Liver (tissue), 10 donors: ENCODE measurements at places on chromosomes 4 and X. TPM values are rescaled to one million over a fixed set of nuclear protein-coding genes. Genes with fewer than 3 reads are reported as not detected.

The STARD8 gene
- 9.8 TPM for total RNA-seq

The EDNRA gene
- 6.0 TPM for total RNA-seq

DNA sequence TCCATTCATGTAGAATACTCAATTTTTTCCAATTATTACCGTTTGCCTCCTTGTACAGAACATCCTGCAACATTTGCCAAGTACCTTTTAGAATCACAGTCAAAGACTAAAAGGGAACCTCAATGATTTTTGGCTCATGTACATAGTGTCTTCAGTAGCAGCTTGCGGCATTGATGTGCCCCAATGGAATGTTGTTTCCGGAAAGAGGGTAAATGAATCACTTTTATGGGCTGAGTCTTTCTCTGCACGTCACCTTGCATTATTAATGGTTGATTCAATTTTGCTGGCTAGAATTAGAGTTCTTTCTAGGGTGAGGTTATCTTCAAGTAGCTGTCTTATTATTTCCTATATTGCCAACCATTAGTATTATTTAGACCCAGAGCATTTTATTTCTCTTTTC, 116.9 kb upstream of the GABRA2 start:
- no peak for DNase-seq

DNA sequence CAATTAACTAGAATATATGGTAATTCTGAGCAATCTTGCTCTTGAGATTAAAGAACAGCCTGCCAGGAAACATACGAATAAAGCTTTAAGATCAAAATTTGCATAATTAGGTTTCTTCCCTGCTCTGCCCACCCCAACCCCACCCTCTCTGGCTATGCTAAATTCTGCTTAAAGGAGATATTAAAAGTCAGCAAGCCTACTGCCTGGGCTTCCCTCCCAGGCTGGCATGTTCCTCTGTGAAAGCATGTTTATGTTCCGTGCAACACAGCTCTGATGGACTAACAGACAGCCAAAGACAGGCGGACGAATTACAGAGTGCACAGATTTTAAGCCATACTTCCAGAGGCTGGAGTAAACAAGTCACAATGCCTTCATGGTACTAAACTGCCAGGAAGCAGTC, 28.4 kb downstream of the CD99L2 start:
- DNase-seq: no peak

- no peak for DNase-seq
These were observed 8.4 kb downstream of the EMCN start for GRCh38 chr4:100509386-100509785.

DNA sequence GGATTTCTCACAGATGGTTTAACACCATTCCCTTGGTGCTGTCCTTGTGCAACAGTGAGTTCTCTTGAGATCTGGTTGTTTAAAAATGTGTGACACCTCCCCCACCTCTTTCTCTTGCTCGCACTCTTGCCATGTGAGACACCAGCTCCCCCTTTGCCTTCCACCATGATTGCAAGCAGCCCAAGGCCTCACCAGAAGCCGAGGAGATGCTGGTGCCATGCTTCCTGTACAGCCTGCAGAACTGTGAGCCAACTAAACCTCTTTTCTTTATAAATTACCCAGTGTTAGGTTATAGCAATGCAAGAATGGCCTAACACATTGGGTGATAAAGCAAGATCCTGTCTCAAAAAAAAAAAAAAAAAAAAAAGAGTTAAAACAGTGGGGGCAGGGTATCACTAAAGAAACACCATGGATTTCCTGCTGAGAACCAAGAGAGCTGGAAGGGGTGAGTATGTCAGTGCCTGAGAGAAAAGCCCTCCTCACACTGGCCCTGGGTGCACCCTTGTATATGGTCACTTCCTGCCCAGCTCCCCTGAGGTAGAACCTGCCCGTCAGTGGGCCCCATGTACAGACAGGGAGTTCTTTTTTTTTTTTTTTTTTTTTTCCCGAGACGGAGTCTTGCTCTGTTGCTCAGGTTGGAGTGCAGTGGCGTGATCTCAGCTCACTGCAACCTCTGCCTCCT, 46.4 kb downstream of the APOO start:
- no peak for DNase-seq
